ENCODE measurements at places on chromosomes 7 and 10.
A peak's percentile ranks its signal among the peaks of the same experiment; 100 is the strongest.

GRCh38 chr7:27615420-27616185, 47.1 kb downstream of the HIBADH start:
- no peak for DNase-seq

GRCh38 chr7:13778967-13779366, 210.5 kb downstream of the ETV1 start:
- DNase-seq, result no peak

DNA sequence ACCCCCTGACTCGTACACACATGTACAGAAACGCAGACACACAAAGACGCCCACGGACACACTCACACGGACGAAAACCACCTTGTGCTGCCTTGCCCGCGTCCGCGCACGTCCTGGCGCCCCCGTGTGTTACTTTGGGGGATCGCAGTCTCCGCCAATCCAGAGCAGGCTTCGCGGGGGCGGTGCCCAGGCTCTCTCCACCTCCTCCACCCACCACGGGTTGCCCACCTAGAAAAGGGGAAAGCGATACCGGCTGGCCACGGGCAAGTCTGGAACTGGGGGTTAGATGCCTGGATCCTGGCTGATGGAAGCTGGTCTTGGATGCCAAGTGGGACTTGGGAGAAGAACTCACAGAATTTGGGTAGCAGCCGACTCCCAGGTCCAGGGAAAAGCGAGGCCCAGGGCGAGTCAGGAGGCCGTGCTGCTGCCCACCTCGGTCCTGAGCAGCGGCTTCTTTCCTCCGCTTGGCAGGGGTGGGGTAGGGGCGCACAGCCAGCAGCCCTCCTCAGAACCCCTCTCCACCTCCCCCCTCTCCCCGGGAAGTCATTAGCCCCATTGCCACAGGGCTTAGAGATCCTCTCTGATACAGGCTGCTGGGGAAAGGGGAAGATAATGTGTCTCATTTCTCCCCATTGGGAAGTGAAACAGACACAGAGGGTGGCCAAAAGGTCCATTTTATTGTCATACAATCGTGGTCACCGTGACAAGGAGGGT, 4.6 kb upstream of the VGF start:
- peak; percentile 66 for DNase-seq

DNA sequence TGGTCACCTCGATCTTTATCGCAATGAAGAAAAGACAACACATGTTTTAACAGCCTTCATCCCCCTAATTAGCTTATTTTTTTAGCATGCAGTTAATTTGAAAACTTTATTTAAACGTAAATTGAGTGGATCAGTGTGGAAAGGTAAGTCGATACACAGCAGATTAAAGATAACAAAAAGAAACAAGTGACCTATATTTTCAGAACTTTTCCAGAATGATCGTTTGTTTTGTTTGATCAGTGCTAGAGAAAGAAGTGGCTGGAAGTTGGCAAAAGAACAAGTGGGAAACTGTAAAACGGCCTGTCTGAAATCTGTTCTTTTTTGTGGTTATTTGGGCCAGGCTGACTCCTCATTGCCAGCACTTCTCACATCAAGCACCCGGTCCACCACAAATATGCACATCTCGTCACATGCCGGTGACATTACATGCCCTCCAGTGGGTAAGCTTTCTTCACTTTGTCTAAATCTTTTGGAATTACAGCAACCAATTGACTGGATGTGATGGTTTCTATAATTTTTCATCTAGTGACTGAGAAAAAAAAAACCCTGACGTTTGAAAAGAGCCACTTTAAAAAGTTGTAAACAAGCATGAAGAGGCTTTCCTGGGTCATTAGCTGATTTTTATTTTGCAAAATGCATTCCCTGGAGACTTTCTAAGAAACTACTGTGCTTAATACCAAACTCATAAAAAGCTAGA, 33.2 kb downstream of the C7orf33 start:
- DNase-seq, result no peak

- peak; percentile 73 for DNase-seq
Observed at GRCh38 chr7:116953372-116953905, at the start of gene ST7. ST7 (plus strand) TSS chr7:116953501; CDS start chr7:116953541, 40 bp downstream.

- no peak for DNase-seq
Observed at GRCh38 chr7:12619461-12620069, 49.0 kb downstream of the SCIN start.

DNA sequence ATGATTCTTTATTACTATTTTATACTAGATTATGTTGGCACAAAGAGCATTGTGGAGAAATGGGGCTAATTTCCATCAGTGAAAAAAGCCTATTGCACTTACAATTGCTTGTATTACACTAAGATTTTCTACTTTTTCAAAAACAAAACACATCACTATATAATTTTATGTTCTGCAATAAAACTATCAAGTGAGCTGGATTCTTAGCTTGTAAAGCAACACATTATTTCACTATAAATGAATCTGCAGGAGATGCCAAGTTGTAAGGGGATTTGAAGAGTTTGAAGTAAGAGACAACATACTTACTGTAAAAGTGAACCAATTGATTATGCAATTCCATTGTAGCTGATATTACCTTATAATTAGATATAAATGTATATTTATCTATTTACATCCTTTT, 333.3 kb upstream of the SEMA3D start:
- no peak for DNase-seq

DNA sequence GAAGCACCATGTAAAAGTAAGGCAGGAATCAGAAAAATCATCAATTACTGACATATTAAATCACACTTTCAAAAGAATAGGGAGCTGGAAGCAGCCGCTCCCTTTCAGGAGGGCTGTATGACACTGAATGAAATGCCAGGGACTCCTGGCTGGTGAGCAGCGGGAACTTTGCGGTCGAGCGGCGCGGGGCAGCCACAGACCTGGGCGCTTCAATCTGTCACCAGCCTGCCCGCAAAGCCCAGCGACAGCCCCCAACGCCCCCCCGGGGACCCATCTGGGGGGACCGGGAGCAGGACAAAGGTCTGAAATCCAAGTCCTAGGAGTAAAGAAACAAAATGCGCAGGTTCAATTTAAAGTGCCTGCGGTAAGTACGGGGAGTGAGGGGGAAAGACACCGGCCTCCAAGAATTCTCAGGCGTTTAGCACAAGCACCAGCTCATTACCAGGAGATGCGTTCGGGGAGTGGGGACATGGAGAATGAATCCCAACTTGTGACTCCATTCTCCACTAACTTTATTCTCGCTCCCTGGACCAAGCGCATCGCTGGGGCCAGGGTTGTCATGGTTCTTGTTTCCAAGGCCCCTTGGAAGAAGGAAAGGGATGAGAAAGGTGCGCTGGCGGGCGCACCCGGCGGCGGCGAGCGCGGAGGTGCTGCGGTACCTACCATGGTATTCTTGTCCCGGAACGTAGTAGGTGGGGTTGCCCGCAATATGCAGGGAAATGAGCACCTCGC, 824 bp downstream of the RELN start:
- DNase-seq, result peak; percentile 52

GRCh38 chr7:139898483-139898882, 69.4 kb downstream of the TBXAS1 start:
- no peak for DNase-seq

GRCh38 chr7:73569042-73569608, 9.3 kb downstream of the TBL2 start:
- DNase-seq, result no peak

- DNase-seq, result no peak
Observed at GRCh38 chr10:79982861-79983260, 34.0 kb upstream of the SFTPD start.

- peak; percentile 5 for DNase-seq
Observed at GRCh38 chr7:8719102-8719501, 285.7 kb downstream of the NXPH1 start.

DNA sequence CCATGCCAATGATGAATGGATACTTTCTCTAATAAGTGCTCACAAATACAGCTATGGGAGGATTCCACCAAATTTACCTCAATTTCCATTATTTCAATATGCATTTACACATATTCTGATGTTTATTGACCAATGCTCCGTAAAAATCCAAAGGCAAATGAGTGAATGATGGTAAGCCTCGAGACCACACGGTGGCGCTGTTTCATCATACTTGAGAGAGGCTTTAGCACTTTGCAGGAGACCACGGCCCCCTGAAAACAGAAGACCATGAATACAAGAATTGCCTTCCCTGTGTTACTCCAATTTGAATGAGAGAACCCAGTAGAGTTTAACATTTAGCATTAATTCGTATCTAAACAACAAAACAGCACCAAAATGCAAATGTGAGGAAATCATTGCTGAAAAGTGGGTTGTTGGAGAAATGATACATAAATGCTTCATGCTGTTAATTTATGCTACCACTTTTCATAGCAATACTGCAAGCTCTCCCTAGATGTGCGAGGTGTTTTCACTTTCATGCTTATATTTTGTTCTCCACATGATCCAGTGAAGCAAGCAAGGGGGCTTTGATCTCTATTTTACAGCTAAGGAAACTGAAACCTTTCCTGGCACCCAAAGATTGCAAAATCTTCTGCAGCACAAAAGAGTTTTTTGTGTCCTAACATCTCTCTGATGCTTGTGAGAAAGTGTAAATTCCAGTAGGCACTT, 35.4 kb downstream of the TRIL start:
- peak; percentile 88 for DNase-seq

DNA sequence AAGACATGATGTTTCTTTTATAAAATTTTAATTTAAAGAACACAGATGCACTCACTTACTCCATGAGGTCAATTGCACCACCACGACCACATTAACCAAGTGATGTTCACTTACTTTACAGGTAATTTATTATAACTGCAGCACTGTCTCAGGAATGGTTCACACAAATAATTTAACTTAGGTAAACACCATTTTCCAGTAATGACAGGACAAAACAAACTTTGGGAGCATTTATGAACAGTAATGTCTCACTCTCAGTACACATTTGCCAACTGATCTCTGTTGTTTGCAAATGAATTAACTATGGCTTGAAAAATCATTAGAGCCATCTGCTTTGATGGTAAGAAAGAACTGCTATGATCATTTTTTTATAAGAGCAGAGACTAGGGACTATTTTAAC, 150.4 kb downstream of the ETV1 start:
- peak; percentile 54 for DNase-seq

DNA sequence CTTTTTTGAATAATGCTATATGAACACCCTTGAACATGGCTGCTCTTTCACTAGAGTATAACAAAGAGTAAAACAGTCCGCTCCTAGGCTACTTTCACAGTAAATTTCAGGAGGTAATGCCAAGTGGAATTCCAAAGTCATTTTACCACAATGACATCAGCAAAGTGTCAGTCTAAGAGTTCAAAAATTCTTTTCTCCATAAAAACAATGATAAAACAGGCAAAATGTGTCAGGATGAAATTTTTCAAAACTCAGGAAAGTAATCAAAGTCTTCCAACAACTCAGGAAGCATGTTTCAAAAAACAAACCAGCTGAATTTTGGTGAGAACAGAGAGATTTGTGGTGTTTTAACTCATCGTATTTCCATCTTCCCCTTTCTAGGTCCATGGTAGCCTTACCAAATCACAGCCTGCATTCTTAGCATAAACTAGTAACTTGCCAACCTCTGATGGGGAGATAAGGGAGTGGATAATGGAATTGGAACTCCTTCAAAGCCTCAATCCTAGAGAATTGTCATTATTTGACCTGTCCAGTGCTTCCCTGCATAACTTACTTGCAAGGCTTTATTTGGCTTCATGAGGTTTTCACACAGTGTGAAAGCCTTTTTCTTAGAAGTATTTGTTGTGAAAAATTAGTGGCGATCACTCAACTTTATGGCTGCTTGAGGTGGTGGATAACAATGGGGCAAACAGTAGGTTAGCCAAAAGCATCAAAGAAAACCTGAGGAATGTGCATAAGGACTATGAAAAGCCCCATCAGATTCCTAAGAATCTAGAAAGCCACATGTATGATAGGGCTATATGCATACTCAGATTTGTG, 302.7 kb downstream of the HDAC9 start:
- DNase-seq, result no peak

GRCh38 chr10:118900617-118901016, 128.9 kb upstream of the NANOS1 start:
- DNase-seq, result no peak

DNA sequence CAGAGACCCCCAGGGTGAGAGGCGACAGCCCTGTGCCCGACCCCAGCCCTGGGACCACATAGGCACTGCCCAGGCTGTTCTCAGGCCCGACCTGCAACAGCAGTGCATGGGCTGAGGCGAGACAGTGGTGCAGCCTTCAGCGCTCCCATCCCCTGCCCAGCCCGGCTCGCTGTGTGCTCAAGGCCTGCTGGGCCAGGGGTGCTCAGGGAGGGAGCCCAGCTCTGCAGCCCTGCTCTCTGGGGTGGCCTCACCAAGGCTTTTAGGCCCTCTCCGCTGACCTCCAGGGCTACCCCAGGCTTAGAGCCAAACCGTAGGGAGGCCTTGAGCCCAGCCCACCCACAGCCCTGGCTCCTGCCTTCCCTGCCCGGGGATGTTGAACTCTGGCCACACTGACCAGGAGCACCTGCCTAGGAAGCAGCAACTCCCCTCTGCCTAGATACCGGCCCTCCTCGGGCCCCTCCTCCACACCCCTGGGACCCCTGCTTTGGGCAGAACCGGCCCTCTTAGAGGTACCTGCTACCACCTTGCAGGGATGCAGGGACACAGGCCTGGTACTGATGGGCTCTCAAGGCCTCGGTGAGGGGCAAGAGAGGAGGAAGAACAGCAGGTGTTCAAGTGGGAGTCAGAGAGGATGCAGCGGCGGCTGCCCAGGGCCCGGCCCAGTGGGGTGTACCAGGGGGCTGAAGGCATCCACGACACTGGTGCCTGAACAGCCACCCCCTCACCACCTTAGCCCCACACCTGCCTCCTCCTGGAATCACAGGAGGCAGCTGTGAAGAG, 231.5 kb downstream of the ELFN1 start:
- DNase-seq, result no peak

- DNase-seq, result no peak
Observed at GRCh38 chr10:101138788-101139420, 7.8 kb downstream of the TLX1 start.

GRCh38 chr7:129889133-129889844, 63.5 kb downstream of the UBE2H start:
- peak; percentile 69 for DNase-seq

GRCh38 chr10:121974019-121974534, 940 bp downstream of the NSMCE4A start:
- DNase-seq, result no peak

DNA sequence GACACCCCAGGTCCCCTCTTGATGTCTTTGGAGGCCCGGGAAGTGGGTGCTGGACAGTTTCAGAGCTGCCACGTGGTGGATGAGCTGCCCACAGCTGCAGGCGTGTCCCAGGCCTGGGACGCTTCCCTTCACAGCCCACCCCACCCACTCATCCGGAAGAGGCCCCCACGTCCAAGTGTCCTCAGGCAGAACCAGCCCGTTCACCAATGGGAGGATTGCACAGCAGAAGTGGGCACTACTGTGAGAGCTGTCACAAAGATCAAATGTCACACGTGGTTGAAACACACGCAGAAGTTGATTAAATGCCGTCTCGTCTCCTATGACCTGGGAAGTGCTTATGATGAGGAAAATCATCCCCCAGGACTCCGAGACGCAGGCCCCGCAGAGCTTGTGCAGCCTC, 52.9 kb downstream of the STK32C start:
- no peak for DNase-seq

All from NCI-H345 (cell line).